ENCODE measurements at places on chromosomes 6 and 20. TPM values are rescaled to one million over a fixed set of nuclear protein-coding genes. Genes with fewer than 3 reads are reported as not detected.

GRCh38 chr6:34144581-34145160, 1.2 kb downstream of the GRM4 start:
- peaks cover 50% of the 10 kb centered on the region for H3K27me3 ChIP-seq
- H3K36me3 ChIP-seq = no peaks in the 10 kb centered on the region
- no peak overlapping the region for H3K27ac ChIP-seq

DNA sequence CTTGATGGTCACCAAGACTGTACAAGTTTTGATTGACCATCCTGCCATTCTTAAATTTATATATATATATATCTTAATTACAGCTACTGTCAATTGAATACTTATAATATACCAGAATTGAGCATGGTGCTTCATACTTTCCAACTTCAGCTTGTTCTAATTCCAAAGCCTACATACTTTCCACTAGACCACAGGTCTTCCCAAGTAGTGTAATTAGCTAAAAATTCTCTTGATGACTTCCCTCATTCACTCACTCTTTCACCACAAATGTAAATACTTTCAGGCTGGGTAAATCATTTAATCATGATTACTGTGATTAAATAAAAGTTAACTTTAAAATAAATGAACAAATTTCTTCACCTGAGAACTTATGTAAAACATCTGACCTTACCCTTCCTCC, 3.4 kb downstream of the ASF1A start:
- no peak overlapping the region for H3K4me3 ChIP-seq
- H3K27me3 ChIP-seq = no peaks in the 10 kb centered on the region
- peaks cover 11% of the 10 kb centered on the region for H3K36me3 ChIP-seq
- no peak overlapping the region for H3K27ac ChIP-seq
- peaks cover 35% of the 10 kb centered on the region for H3K4me1 ChIP-seq

SLC24A3 gene
- total RNA-seq = 3.0 TPM

DNA sequence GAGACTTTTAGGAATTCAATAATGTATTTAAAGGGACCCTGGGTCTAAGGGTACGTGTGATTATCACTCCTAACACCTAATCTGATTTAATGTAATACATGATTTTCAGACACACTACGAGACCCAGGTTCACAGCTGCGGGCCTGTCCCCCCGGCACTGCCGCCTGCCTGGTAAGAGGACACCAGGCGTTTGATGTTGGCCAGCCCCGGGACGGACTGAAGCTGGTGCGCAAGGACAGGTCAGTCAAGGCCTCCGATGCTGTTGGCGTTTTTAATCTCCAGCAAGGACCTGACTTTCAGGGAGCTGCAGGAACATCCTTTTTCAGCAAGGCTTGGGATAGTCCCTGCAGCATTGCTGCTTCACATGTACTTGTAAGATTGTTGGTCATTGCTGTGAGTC, 58.2 kb downstream of the IGF2R start:
- no peak overlapping the region for H3K4me3 ChIP-seq
- DNase-seq = no peak
- H3K4me1 ChIP-seq = no peaks in the 10 kb centered on the region

TREML2 gene
- not detected for total RNA-seq

Measured in GM23338 (cell line).